ENCODE measurements at places on chromosomes 5 and 9.

DNA sequence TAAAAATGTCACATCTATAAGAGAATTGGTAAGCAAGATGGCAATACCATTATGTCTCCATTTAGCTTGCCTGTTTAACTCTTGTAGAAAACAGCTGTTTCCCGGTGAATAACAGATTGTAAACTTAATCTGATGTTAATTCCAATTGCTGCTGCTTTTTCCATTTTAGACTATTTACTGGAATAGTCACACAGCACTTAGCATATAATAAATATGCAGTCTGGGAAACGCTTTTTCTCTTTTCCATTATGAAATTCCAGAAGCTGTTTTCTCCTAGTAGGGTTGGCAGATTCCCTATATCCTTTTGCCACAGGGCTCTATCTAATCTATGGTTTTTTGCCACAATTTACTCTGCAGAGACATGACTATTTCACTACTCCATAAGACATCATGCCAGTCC lies 148.0 kb downstream of the CEMIP2 start:
- no peak for DNase-seq

- DNase-seq = no peak
Measured at GRCh38 chr9:99023231-99023630, 79.5 kb downstream of the COL15A1 start.

- DNase-seq = peak; percentile 29
Measured at GRCh38 chr9:4515958-4516375, 25.7 kb downstream of the SLC1A1 start.

GRCh38 chr5:159438092-159438491 lies 107.8 kb upstream of the IL12B start:
- DNase-seq = no peak

DNA sequence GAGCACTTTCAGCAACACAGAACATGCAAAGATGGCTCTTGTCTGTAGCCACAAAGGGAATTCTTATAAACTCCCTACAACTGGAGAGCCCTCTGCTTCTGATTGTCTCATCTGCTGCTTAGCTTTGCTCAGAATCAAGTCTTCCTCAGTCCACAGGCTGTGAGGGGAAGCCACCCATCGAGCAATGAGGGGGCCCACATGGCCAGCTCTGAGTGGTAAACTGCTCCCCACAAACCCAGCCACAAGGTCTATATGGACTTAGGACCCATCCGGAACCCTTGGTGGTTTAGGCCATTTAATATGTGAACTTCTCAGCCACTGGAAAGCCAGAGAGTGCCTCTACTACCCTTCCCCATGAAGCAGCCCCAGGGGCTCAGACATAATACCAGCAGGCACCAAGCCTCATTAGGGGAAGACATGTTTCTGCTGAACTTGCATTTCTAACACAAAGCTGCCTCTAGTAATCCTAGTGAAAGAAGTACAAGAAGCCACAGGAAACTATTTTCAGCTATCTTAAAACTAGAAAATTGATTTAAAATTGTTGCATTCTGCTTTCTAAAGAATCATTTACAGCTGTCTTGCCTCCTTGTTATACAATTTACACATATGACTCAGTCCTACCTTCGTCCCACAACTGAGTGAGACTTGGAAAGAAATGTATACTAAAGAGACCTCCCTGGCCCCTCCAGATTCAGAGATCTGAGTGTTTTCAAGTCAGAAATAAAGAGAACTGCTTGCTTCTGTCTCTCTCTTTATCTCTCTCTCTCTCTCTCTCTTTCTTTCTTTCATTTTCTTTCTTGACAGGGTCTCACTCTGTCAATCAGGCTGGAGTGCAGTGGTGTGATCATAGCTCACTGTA lies 90.2 kb downstream of the ESM1 start:
- no peak for DNase-seq

- no peak for DNase-seq
Measured at GRCh38 chr5:86797677-86798076, 179.9 kb downstream of the COX7C start.

DNA sequence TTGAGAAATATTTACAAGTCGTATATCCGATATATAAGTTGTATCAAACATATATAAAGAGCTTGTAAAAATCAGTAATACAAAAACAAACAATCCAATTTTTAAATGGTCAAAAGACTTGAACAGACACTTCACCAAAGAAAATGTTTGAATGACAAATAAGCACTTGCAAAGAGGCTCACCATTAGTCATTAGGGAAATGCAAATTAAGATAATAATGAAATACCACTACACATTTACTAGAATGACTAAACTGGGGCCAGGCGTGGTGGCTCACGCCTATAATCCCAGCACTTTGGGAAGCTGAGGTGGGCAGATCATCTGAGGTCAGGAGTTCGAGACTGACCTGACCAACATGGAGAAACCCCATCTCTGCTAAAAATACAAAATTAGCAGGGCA lies 134.6 kb upstream of the HAND1 start:
- no peak for DNase-seq

DNA sequence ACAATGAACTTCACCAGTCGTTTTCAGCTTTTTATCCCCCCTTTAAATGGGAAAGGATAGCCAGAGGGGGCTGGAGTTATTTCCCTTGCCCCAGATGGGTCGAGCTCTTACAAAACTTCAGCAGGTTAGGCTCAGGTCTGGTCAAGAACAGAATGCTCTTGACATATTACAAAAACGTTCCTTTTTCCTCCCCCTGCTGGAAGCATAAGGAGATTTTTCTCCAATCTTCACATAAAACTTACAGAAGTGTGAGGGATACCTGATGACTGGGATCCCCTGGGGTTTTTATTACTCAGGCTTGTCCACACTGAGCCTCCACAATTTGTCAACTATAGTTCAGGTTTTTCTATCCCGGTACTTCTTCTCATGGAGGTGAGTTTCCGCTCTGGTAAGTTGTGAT lies 60.8 kb downstream of the CSF2 start:
- DNase-seq = peak; percentile 59

DNA sequence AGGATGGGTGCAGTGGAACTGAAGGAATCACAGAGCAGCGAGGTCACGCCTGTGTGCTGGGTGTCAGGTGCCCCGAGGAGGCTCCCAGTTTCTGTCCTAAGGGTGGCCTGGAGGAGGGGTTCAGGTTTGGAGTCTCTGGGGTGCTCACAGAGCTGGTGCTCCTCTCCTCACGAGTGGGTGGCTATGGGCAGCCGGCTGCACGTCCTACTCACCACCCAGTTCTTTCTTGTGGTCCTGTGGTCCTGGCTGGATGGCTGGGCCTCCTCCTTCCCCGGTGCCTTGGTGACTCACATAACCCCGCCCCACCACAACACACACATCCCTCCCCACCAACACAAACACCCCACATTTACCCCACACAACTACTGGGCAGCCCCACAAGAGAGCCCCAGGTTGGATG lies 9.9 kb upstream of the PTGS1 start:
- DNase-seq = peak; percentile 35

GRCh38 chr5:113678924-113679575 lies 165.6 kb downstream of the YTHDC2 start:
- peak; percentile 50 for DNase-seq

GRCh38 chr9:616694-617093 lies 224.8 kb upstream of the DMRT1 start:
- DNase-seq = no peak

- DNase-seq = no peak
Measured at GRCh38 chr9:114139071-114139470, 16.3 kb upstream of the COL27A1 start.

DNA sequence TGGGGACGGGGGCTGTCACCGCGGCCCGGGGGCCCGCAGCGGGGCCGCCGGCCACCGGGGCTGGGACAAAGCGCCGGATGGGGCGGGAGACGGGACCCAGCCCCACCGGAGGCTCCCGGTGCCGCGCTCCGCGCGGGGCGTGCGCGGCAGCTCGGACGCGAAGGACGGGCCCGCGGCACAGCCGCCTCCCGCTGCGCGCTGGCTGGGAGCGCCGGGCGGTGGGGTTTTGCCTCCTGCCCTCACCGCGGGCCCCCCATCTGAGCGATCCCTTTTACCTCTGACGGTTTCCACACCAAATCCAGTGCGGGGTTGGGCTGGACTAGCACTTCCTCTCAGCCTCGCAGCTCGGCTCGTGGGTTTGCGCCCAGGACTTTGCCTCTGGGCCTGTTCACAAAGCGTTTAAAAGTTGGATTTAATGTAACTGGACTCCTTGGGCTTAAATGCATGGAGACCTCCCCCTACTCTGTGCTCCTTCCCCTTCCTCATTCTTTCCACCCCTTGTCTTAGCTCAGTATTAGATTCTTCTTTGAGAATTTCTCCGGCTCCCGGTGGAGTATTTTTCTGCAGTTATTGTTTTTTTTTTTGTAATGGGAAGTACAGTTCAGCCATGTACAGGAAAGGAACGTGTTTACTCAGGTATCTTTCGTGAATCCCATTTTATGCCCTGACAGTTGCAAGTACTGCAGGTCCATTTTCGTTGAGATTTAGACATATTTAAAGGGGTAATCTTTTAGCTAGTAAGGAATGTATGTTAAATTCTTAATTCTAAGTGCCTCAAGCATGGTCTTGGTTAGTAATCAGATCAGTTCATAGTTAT lies 691 bp downstream of the FCHO2 start:
- DNase-seq = peak; percentile 49

GRCh38 chr9:137452761-137453642 lies 6.1 kb downstream of the NSMF start:
- DNase-seq = no peak

DNA sequence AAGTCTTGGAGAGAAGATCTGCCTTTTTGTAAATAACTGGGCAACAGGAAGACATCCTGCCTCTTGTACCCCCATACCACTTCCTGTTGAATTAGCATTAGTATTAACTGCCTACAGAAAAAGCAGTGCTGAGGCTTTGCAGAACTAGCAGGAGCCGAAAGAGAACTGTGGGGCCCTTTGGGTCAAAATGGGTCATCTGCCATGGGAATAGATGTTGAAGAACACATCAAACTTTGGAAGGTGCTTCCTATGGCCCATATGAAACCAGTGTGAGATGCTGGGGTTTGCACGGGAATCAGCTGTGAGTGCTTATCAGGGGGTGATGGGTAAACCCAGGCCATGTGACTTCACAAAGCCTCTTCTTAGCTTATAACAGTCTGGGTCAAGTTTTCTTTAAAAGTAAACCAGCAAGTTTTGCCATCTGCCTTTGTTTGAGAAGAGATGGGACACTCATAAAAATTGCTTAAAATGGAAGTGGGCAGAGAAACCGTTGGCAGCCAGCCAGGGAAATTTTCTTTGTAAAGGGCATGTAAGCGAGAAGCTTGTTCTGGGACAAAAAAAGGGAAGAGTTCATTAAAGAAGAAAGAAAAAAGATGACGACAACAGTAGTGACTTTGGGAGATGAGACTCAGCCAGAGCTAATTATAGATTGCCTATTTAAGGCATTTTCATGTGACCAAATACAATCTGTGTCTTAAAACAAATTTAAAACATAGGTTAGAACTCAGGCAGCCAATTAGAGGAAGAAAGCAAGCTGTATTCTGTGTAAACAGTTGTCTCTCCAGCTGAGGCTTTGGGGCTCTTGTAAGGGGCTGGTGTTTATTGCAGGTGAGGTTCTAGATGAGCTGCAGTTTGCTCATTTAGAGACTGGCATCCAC lies 4.4 kb downstream of the SLC25A25 start:
- DNase-seq = peak; percentile 84

DNA sequence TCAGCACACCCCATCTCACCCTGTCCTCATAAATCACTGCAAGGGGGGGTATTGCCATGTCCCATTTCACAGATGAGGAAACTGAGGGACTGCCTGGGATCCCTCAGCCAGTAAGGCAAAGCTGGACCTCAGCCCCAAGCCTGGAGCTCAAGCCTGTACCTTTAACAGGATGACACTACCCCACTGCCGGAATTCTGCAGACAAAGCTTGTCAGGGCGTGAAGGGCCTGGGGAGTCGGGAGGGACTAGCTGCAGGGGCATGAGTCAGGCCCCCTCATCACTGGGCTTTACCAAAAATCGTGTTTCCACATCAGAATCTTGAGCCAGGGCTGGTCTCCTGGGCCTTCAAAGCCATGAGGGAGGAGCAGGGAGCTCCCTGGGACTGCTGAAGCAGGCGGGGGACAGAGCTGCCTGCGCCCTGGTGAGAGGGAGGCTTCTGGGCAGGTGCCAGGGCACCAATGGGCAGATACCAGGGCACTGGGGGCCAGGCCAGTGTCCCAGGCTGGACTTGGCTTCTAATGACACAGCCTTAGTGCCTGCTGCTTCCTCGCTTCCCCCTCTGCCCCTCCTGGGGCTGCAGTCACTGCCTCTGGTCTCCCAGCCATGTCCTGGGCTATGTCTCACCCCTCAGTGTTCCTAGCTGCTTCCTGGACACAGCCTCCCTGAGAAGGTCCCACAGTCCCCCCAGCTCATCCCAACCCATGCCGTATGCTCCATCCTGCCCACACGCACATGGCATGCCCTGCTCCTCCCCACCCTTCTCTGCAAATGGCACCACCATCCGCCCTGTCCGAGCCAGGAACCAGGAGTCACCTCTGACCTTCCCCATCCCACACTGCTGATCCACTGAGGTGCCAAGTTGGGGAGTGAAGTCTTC lies 80.7 kb downstream of the LMX1B start:
- no peak for DNase-seq

DNA sequence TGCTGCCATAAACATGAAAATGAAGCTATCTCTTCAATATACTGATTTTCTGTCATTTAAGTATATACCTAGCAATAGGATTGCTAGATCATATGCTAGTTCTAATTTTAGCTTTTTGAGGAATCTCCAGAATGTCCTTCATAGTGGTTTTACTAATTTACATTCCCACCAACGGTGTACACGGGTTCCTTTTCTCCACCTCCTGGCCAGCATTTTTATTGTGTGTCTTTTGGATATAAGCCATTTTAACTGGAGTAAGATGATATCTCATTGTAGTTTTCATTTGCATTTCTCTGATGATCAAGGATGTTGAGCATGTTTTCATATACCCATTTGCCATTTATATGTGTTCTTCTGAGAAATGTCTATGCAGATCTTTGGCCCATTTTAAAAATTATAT lies 446.5 kb downstream of the GABRG2 start:
- no peak for DNase-seq

DNA sequence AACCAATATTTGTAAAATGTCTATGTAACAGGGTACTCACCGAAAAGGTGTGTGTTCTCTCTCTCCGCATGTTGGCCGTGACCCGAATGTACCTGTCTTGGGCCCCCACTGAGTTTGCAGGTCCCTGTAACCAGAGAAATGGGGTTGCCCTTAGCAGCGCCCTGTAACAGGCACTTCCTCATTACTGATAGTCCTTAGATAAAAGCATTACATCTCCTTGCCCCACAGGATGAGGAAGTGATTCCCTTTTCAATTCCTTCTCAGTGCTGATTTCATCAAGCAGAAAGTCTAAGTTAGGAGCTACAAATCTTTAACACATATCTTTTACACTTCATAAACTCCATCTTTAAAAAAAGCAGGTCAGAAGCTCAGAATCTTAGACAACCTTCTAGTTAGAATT lies 15.2 kb upstream of the HMHB1 start:
- no peak for DNase-seq

GRCh38 chr9:106927916-106928315 lies 65.0 kb downstream of the ZNF462 start:
- peak; percentile 80 for DNase-seq

DNA sequence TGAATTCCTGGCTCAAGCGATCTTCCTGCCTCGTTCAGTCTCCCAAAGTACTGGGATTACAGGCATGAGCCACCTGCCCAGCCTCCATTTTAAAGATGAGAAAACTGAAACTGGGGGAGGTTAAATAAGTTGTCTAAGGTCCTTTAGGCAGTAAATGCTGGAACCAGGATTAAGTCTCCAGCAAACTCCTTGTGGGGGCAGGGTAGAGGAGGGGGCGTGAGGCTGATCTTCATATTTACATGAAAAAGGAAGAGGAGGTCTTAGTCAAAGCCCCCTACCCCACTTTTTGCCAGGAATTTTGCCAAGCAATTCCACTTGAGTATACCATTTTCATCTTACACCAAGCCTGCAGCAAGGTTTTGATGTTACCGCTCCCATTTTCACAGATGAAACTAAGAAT lies 76.6 kb upstream of the NR4A3 start:
- no peak for DNase-seq

- no peak for DNase-seq
Measured at GRCh38 chr5:57613741-57614140, 131.1 kb upstream of the ACTBL2 start.

Data from fibroblast of mammary gland (primary cell).